ENCODE measurements at places on chromosomes 11 and 22.
A peak's percentile ranks its signal among the peaks of the same experiment; 100 is the strongest.

DNA sequence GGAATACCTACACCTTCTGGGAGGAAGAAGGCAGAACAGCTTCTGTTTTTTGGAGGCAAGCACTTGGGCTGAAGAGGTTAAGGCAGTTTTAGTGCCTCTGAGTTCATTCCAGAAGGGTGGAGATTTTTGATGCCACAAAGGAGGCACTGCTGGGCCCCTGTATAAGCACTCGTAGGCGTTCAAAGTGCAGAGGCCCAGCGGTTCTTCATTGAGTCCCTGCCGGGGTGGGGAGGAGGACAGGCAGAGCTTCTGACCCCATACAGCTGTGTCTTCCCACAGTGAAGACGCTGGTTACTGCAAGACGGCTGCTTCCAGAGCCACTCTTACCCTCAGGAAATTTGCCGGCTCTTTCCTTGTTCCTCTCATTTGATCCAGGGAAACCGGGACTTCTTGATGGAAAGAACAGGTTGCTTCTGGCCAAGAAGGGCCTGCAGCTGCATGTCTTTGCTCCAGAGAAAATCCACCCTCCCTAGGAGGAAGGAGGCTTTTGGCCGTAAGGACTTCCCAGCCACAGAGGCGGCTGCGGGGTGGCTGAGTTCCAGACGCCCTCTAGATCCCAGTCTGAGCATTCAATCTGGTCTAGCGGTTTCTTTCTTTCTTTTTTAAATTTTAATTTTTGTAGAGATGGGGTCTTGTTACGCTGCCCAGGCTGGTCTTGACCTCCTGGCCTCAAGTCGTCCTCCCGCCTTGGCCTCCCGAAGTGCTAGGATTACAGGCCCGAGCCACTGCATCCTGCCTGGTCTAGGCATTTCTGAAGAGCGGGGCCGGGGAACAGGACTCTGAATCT is 9.4 kb downstream of the ADAMTS15 start:
- no peak for DNase-seq

GRCh38 chr22:36222887-36223450 is 16.4 kb downstream of the APOL2 start:
- no peak for DNase-seq

- no peak for DNase-seq
Observed at GRCh38 chr11:27653990-27654758, 46.1 kb downstream of the BDNF start.

DNA sequence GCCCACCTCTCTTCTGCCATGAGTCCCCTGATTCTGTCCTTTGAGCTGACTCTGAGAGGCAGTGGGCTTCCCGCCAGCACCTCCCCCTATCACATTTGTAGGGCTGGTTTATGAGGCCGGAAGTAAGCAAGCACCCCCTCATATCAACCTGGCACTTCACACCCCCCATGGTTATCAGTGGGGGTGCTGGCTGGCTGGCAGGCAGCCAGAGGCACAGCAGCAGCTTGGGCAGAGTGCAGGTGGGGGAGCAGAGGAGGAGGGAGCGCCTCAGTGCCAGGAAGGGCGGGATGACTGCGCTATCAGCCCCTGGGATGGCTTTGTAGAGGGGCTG is 22.9 kb upstream of the CHRM4 start:
- no peak for DNase-seq

GRCh38 chr11:111376181-111376871 is 2.7 kb downstream of the POU2AF1 start:
- DNase-seq = no peak

DNA sequence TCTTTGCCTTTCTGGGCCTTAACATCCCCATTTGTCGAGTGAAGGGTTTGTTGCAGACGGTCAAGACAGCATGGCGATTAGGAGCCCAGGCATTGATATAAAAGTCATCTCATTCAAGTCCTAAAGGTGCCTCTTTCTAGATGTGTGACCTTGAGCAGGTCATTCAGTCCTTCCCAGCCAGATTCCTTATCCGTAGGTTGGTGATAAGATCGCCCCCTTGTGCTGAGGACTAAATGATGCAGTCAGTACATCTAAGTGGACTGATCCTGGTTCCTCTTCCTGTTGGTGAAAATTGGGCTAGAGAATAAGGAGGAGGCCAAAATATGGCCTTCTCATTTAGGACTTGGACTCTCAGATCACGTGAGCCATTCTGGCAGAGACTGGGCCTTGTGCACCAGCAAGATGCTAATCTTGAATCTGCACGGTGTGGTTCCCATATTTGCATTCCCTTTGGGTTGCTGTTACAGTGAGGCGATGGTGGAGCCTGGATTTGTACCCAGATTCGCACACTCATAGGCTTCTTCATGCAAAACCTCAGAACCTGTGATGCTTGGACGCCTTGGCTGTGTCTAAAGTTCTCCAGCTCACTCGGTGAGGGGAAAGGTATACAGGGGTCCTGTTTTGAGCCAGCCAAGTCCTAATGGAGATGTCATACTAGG is 156.8 kb downstream of the MYO18B start:
- peak; percentile 10 for DNase-seq

DNA sequence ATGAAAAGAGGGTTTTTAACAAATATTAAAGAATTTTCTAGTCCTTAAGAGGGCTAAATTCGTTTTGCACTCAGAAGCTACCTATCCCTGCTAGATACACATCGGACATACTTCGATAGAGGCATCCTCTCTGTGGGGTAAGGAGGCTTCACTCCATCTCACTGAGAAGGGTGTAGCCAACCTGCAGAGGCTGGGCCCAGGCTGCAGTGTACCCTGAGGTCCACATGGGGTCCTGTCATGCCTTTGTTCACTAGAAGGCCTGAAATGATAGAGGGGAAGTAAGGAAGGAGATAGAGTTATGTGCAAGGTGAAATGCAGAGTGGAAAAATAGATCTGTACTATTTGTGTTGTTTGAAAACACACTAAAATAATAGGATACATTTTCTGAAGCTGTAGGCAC is 45.6 kb downstream of the IGSF9B start:
- DNase-seq = no peak

DNA sequence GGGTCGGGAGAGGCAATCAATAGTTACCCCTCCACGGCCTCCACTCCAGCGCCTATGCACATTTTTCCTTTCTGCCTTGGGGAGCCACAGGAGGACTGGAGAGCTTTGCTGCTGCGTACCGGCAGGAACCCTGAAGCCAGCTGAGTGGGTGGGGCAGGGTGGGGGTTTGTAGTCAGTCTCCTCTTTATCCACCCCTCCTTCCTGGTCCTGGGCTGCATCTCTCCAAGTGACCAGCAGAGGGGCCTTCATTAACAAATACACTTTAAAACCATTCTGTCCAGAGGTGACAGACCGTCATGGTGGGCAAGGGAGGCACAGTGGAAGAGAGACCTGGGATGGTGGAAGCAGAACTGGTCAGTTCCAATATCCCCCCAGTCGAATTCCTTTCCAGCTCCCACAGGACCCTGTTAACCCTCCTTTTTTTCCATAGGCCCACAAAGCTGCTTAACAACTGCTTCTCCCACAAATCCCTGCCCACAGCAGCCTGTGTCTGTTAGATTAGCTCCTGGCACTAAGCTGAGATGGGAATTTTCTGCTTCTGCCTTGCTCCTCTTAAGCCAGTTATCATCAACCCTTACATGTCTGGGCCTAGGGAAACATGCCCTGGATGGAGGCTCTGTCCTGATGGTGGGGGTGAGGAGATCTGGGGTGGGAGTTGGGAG is 3.9 kb upstream of the ABCG4 start:
- peak; percentile 13 for DNase-seq

DNA sequence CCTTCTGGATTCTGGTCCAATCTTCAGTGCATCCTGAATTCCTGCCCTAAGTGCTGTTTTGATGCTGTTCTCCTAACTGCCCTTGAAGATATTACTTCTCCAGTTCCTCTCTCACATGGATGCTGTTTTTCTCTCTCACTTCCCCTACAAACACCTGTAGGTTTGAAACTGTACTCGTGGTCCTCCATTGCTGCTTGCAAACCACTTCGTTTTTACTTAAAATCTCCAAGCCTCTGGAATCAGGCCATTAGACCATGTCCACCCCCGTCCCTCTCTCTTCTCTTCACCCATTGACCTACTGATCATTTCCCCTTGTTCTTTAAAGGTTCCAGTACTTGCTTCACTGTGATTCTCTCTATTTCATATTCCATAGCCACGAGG is 988.1 kb downstream of the NTM start:
- DNase-seq = no peak

DNA sequence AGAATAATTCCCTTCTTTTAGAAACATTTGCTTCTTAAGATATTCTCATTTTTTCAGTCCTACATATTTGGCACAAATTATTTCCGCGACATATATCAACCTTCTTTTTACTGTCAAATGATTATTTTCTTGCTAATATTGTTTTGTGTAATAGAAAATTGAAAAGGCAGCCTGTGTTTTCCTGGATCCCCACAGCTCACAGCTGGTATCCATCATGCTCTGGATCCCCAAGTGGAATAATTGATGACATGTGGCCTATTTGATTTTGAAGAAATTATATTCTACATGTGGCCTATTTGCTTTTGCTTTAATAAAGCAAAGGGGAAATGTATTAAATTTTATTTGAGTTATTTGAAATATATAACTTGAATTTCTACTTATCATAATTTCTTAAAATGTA is 199.4 kb upstream of the LUZP2 start:
- DNase-seq = no peak

- DNase-seq = no peak
Observed at GRCh38 chr11:44004452-44005062, 43.2 kb upstream of the ACCSL start.
